ENCODE measurements at places on chromosomes 2 and 18.

GRCh38 chr18:27017901-27018500, 152.5 kb upstream of the AQP4 start:
- DNase-seq: no peak

DNA sequence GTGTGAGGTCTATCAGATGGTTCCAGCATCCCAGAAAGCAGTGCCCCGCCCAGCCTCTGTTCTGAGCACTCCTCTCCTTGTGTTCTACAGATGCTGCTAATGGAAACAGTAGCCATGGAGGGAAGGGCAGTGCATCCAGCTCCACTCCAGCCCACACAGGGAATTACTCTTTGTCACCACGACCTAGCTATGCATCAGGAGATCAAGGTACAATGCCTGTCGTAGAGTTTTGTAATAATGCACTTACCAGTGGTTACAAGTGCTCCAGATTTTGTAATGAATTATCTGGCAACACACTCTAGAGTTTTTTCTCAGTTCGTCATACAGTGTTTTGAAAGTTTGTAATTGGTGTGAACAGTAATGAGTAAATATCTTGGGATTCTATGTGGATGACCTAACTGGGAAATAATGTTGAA, 161.1 kb downstream of the ESCO1 start:
- DNase-seq: no peak

DNA sequence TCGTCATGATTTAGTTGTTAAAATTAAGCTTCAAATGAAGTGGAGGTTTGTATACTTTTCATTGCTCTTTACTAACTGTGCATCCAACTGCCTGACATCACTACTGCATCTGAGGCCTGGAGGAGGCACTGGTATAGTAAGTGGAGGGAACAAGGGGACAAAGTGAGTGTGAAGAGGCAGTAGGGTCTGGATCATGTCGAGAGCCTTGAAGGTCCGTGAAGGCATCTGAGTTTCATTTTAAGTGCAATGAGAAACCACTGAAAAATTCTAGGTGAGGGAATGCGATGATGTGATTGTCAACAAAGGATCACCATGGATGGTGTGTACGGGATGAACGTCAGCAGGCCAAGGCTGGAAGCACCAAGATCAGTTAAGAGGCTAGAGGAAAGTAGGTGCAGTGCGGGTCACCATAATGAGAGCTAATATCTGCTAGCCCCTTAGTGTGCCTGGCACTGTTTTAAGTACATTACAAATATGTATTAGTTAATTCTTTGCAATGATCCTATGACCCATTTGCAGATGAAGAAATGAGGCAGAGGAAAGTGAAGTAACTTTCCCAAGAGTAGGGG, 96.1 kb downstream of the CABYR start:
- DNase-seq: no peak

- DNase-seq: no peak
Measured at GRCh38 chr2:165745916-165746315, 48.1 kb downstream of the GALNT3 start.

GRCh38 chr18:22668496-22668895, 250.8 kb upstream of the CTAGE1 start:
- no peak for DNase-seq

- DNase-seq: no peak
Measured at GRCh38 chr18:57009844-57010243, 137.0 kb upstream of the BOD1L2 start.

DNA sequence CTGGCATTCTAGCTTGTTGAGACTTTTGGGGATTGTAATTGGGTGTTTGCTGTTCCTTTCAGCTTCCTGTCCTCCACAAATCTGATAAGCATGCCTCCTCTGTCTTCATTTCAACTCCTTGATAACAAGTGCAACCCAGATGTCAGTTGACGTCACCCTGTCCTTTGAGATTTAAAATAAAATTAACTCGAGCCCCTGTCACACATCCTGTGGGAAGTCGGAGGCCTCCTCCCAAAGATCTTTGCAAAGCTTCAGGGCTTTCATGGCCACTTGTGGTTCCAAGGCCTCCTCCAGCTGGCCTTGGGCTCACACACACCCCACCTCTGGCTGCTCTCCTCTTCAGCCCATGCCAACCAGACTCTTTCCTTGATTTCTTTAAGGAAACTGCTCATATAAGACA, 69.9 kb upstream of the ITGA6 start:
- DNase-seq: no peak

GRCh38 chr2:107777974-107778373, 48.7 kb upstream of the RGPD4 start:
- no peak for DNase-seq

- DNase-seq: no peak
Measured at GRCh38 chr18:53689886-53690285, 534.6 kb downstream of the MBD2 start.

GRCh38 chr18:46070815-46071652, 1.0 kb downstream of the PSTPIP2 start:
- DNase-seq: no peak

GRCh38 chr2:157727693-157728092, 99.0 kb upstream of the ACVR1C start:
- no peak for DNase-seq

DNA sequence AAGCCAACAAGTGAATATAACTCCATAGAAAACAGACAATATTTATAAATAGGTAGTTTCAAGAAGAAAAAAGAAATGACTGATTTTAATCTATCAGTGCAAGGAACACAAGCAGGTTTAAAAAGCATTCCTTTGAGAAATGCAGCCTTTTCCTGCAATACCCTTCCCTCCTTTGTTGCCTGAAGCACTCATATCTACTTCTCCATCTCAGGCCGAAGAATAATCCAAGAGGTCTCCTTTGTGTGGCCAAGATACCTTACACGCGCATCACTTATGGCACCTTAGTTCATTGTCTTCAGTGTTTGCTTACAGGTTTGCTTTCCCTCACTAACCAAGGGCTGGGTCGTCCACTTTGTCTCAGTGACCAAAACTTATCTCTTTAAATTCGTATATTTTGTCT, 93.0 kb downstream of the MAIP1 start:
- no peak for DNase-seq

GRCh38 chr2:64404743-64405142, 49.2 kb upstream of the LGALSL start:
- no peak for DNase-seq

- no peak for DNase-seq
Measured at GRCh38 chr2:23828986-23829385, 97.9 kb downstream of the ATAD2B start.

DNA sequence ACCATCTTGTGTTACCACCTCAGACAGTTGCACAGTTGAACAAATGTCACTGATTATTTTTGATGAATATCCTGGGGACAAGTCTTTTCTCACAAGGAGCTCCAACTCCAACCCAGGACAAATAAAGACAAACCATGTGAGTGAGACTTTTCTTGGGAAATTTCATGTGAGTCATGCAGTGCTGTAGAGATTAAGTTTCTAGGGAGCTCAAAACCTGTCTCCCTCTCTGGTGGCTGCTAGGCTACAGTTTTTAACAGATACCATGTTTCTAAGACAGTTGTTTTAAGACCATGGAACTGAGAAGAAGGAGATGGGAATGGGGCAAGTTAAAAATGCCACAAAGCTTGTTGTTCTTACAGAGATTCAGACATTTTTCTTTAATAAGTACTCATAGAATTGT, 255.5 kb downstream of the RIT2 start:
- no peak for DNase-seq

DNA sequence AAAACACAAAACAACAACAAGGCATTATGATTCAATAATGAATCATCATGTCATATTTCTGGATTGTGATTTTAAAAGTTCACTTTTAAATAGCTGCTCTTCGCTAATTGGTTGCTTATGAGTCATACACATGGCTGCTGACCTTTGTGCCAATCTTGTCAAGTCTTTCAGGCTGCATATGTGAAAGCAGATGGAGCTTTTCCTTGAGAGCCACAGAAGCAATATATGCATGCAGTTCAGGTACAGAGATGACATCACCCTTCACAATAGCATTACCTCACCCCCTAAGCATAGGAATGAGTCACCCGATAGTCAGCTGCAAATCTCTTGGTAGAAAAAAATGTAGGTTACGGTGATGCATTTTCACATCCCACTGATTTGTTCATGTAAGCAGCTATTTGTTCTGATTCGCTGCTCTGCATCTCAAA, 27.2 kb downstream of the EIF2AK3 start:
- no peak for DNase-seq

Measured in stimulated activated CD4-positive, alpha-beta T cell treated with anti-CD3 and anti-CD28 coated beads, Interleukin-15, amount 100 ng/mL, for 1 hour (primary cell).